ENCODE measurements at places on chromosomes 11 and 22.

- no peak for DNase-seq
Observed at GRCh38 chr11:12032968-12033367, 24.5 kb upstream of the DKK3 start.

GRCh38 chr22:45510376-45511232, 7.9 kb downstream of the FBLN1 start:
- DNase-seq = no peak

GRCh38 chr11:46484101-46484500, 92.5 kb upstream of the CHRM4 start:
- DNase-seq = no peak

- no peak for DNase-seq
Observed at GRCh38 chr22:37369483-37369882, 57.8 kb downstream of the ELFN2 start.

GRCh38 chr11:35822815-35823495, 120.9 kb upstream of the LDLRAD3 start:
- no peak for DNase-seq

GRCh38 chr11:119666061-119666460, 62.9 kb downstream of the NECTIN1 start:
- no peak for DNase-seq

GRCh38 chr22:35465109-35465701, 65.3 kb downstream of the MCM5 start:
- DNase-seq = no peak

DNA sequence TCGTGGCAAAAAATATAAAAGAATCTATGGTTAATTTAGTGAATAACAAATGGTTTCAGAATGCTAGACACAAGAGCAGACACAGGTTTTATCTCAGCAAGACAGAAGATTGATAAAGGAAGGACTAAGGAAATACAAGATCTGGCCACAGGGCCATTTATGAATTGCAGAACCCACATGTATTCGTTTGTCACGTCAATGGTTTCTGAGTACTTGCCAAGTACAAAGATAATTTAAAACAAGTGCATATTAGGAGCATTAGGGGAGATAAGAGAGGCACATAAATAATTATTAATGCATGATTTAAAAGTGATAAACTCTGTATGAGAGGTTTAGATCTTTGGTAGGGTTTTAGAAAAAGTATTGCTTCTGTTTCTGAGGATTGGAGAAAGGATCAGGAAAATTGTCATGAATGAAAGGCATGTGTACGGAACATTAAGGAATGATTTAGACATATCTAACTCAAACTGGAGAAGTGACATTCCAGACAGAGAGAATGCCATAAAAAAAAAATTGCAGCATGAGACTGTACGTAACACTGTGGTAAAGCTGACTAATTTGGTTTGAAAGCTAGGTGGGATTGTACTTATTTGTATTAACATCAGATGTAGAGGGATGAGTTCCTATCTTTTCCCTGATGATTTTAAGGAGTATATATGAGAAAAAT, 727.1 kb downstream of the NELL1 start:
- no peak for DNase-seq

DNA sequence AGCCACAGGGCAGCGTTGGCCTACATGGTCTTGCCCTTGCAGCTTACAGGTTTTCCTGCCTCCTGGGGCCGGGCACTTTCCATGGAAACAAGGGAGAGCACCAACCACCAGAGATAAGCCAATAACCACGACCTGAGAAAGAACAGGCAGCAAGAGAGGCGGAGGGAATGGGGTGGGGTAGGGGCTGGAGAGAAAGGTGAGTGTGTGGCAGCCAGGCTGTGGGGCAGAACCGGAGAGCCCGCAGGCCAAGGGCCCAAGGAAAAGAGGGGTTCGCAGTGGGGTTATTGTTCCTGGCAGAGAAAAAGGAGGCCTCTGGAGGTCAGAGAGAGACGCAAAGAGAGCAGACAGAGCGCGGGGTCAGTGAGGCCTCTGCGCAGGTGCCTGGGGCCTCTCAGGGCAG, 33.2 kb downstream of the LRRC74B start:
- no peak for DNase-seq

DNA sequence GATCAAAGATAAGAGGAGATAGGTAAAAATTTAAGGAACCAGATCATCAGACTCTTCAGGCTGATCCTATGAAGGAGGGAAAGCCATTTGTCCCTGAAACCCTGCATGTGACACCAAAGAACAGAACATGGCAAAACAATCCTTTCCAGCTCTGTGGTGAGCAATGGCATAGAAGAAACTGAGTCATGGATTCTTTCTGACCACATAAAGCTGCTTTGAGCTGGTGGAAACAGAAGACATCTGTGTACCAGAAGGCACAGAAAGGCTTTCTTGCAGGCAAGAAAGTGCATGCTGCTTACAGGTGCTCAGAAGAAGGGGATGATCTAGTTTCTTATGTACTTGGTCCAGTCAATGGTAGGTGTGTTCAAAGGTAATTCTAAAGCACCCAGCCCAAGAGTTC, 45.0 kb upstream of the APOA1 start:
- no peak for DNase-seq

GRCh38 chr22:24443668-24444067, 16.3 kb downstream of the ADORA2A start:
- no peak for DNase-seq

DNA sequence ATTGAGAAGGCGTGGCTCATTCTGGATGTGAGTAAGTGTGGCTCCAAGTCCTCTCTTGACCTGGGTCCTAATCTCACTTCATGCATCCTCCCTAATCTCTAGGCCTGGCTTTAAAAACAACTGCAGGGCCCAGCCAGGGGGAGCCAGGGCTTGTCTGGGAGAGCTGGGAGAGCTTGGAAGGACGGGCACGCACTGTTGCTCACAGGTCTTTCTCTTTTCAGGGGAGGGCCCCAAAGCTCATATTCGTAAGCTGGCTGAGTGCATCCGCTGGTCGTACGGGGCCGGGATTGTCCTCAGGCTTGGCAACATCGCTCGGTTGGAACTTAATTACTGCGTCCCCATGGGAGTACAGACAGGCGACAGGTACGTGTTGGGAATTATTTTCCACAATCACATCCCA, 34.1 kb upstream of the PARVB start:
- DNase-seq = no peak

DNA sequence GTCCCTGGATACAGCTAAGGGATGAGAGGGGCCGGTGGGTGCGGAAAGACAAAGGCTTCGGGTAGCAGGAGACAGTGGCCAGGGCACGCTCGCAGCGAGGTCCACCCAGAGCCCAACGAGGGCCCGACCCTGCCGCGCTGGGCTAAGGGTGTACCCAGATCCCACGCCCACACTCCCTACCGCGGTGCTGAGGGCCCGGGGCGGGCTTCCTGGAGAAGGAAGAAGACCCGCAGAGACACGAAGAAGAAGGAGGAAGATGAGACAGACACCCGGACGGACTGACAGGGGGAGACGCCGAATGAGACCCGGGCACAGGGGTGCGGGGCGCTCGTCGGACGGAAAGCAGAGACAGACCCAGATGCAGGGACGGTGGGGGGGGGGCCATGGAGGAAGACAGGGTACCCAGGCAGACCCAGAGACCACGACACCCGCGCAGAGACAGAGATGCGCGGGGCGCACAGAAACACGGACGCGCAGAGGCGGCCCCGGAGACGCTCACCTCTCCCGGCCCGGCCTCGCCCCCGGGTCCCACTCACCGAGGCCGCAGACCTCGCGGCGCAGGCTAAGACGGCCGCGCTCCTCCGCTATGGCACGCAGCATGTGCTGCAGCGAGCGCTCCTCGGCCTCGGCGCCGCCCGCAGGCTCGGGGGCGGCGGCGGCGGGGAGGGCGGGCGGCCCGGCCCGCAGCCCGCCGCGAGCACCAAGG, 437 bp downstream of the KIAA0930 start:
- no peak for DNase-seq

- DNase-seq = no peak
Observed at GRCh38 chr11:75811485-75811884, 3.5 kb upstream of the UVRAG start.

GRCh38 chr11:31325160-31325559, 44.4 kb downstream of the DCDC1 start:
- DNase-seq = no peak

- DNase-seq = no peak
Observed at GRCh38 chr11:126138636-126139035, 72.8 kb downstream of the RPUSD4 start.

GRCh38 chr11:2271077-2271326, 614 bp upstream of the ASCL2 start:
- DNase-seq = peak; percentile 19

- DNase-seq = no peak
Observed at GRCh38 chr22:43288807-43289420, 54.3 kb downstream of the SCUBE1 start.

GRCh38 chr11:6650980-6651379, 4.6 kb downstream of the DCHS1 start:
- DNase-seq = no peak

DNA sequence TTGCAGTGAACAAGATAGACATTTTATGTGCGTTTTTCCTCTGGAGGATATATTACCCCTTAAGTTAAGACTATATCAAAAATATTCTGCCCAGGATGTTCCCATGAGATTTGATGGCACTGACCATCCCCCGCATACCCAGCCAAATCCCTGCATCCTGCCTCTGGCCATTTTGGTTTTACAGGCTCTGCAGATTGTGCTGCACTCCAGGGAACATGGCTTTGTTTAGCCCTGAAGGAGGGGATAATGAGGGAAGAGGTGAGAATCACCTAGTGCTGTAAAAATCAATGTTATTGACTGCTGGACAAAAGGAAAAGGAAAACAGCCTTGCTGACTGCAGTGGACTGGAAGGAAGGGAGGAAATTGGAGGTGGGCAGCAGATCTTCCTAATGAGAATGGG, 717.4 kb downstream of the DLG2 start:
- no peak for DNase-seq

DNA sequence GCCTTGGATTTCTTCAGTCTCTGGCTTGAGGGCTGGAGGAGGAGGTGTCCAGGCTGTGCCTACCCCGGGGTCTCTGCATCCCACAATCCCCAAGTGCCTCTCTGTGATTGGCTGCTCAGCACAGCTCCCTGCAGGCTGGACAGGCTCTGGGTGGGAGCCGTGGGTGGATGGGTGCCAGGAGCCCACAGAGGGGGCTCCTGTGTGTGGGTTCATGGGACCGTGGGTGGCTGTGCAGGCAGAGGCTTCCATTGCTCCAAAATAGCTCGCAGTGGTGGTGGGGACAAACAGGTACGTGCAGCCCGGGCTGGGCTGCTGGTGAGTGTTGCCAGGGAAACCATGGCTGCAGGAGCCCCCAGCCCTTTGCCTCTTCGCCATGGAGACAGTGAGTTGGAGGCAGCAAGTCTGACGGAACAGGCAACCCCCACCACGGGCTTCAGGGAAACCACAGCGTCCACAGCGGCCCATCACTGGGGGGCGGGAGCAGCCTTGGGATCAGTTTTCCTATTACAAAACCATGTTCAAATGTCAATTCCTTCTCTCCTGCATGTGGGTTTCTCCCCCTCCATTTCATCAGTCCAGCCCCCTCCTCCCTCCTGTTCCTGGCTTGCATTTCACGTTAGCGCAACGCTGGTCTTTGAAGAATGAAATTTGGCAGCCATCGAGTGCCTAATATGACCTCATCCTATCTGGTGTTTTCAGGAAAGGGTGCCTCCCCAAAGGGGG, 155.2 kb downstream of the TRIM29 start:
- no peak for DNase-seq

- DNase-seq = no peak
Observed at GRCh38 chr22:36762687-36763260, 13.1 kb downstream of the IFT27 start.

GRCh38 chr11:44740967-44741366, 14.2 kb downstream of the TSPAN18 start:
- DNase-seq = no peak

- no peak for DNase-seq
Observed at GRCh38 chr11:61117168-61117520, 14.9 kb downstream of the CD5 start.

- DNase-seq = no peak
Observed at GRCh38 chr11:8263109-8263768, 439 bp downstream of the LMO1 start.

DNA sequence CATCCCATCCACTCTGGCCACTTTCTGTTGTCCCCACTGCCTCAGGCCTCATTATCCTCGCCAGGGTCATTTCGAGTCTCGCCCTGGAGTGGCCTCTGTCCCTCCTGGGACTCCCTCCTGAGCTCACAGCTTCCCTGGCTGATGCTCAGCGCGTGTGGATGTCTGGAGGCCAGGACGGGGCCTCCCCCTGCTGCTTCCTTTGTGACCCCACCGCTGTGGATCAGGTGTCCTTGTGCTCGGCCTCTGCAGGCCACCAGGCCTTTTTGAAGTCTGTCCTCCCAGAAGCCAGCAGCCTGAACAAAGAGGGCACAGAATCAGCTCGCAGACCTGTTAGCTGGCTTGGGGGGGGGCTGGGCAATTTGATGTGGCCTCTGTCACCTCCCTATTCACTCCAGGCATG, 13.5 kb downstream of the CBX6 start:
- no peak for DNase-seq

DNA sequence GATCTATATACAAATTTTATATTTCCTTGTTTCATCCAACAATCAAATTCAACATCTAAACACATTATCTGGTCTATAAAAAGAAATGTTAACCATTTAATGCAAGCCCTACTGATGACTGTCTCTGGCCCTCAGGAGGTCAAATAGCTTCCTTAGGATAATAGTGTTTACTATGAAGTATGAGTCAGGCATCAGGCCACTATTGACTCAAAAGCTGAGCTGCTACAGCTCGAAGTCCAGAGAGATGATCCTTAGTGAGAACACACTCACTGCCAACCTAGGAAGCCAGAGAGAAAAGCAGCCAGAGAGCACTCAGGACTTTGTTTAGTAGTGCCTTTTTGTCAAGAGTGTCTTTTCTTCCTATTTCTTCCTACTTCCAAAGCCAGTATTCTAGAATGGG, 171.8 kb downstream of the SOX6 start:
- DNase-seq = no peak

DNA sequence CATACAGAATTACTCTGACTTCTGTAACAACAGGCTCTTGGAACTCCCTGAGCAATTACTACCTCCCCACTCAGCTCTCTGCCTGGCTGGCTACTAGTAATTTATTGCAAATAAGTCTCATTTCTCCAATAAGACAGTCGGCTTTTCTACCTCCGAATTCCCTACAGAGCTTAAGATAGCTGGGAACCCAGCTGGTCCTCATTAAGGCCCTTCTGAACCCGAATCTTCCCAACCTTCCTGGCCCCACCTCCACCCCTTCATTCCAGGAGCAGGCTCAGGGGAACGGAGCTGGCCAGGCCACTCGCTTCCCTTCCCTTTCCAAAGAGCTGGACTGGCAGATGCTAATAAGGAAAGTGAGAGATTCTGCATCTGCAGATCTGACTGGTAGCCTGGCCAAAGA, 21.6 kb downstream of the TMPRSS5 start:
- no peak for DNase-seq

DNA sequence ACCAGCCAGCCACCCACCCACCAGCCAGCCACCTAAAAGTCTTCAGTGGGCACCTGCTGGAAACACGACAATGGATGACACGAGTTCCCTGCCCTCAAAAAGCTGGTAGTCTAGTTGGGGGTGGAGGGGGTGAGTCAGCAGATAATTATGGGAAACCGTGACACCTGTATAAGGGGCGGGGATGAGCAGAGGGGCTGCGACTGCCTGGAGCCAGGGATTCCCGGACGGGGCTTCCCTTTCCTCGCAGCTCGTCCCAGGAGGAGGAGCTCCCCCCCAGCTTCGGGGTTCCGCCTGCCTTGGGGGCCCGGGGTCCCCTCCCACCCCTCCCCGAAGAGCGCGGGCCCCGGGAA, 2.3 kb upstream of the RTN4RL2 start:
- no peak for DNase-seq

GRCh38 chr11:15161790-15162189, 47.1 kb downstream of the INSC start:
- DNase-seq = no peak

Measured in stimulated activated CD8-positive, alpha-beta memory T cell treated with anti-CD3 and anti-CD28 coated beads, Interleukin-7, amount 100 ng/mL, for 1 hour (primary cell).